ENCODE measurements at places on chromosomes 4 and X.

DNA sequence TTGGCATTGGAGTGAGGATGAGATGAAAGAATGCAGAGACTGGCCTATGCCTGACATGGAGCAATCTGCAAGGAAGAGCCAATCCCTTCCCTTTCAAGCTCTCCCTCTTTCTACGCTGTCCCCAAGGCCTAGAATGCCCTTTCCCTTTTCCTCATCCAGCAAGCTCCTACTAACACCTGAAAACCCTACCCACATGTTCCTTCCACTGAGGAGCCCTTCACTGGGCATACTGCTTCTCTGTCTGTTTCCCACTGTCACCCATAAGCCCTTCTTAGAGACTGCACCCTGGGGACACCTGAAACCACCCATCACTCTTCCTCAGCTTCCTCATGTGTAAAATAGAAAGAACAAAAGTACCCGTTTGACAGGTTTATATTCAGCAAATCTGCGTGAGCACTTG is 249.6 kb upstream of the PSAPL1 start:
- no peak for DNase-seq

GRCh38 chrX:46169808-46170207 is 375.4 kb downstream of the ZNF674 start:
- no peak for DNase-seq

GRCh38 chr4:48372272-48372671 is 30.9 kb downstream of the SLAIN2 start:
- DNase-seq = no peak

DNA sequence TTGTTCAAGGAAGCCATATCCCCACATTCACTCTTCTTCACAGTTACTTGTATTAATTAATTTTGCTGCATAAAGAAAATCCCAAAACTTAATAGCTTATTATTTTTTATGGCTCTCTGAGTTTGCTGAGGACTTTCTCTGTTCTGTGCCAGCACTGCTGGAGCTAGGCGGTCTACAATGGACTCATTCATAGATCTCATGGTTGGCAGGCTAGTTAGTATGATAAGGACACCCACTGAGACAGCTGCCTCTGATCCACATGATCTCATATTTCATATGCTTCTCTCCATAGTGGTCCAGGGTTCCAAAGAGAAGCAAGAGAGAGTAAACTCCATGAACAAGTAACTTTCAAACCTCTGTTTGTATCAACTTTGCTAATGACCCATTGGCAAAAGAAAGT is 170.2 kb downstream of the ADGRA3 start:
- DNase-seq = no peak

GRCh38 chr4:157013656-157014055 is 42.1 kb upstream of the PDGFC start:
- DNase-seq = no peak

GRCh38 chr4:28435314-28435713 is 1574.7 kb downstream of the STIM2 start:
- DNase-seq = no peak
